ENCODE measurements at places on chromosomes 7 and 10.
A peak's percentile ranks its signal among the peaks of the same experiment; 100 is the strongest.

DNA sequence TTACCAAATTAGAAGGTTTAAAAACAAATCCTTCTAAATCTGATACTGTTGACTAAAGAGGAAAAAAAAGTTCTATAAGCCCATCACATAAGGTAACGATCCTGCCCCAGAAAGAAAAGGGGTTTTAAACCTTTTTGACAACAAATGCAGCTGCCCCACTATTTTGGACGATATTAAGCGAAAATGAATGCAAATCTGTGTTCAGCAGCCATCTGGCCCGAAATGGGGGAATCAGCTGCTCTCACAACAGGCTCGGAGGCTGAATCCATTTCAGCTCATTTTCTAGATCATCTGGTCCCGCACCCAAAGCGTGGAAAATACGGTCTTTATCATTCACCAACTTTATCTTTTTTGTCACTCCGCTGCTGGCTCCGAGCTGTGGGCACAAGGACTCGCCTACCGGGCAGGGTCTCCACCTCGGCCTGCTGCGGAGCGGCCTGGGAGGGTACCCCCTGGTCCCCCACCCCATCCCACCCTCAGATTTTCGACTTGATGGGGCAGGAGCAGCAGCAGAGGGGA, 2.4 kb upstream of the EBF3 start:
- no peak for DNase-seq

DNA sequence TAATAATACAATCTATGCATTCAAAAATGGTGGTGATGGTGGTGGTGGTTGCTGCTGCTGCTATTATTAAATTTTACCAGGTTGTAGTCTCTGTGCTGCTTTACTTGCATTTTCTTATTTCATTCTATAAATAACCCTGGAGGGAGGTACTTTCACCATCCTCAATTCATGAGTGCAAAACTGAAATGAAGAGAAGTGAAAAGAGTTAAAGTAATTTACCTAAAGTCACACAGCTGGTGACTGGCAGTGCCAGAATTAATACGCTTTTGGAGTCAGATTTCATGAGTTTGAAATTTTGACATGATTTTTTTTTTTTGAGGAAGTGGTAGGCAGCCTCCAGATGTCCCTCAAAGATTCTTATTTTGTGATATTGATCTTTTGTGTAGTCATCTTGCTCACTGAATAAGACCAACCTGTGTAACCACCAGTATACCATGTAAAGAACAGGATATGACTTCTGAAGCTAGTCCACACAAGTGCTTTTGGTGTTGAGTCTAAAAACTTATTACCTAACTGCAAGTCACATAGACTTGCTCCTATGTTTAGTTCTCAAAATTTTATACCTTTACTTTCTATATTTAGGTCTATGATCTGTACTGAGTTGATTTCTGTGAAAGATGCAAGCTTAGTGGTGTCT, 218.8 kb downstream of the ZWINT start:
- DNase-seq, result no peak

DNA sequence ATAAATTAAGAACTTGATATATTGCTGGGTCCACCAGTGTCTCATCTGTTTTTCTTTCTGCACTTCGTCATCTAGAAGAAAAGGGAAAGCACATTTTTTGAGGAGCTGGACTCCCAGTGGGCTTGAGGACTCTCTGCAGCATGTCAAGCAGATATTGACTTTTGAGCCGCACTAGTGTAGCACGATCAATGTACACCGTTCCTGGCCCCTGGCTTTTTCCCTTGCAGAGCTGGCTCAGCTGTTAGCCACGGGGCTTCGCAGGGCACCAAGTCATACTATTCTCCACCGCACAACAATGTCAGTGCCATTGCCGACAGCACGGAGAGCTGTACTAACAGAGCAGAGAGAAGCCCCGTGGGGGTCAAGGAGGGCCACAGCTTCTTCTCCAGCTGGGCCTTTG, 235.4 kb upstream of the HABP2 start:
- no peak for DNase-seq

- DNase-seq, result no peak
Observed at GRCh38 chr7:131011432-131011742, 277.4 kb upstream of the KLF14 start.

DNA sequence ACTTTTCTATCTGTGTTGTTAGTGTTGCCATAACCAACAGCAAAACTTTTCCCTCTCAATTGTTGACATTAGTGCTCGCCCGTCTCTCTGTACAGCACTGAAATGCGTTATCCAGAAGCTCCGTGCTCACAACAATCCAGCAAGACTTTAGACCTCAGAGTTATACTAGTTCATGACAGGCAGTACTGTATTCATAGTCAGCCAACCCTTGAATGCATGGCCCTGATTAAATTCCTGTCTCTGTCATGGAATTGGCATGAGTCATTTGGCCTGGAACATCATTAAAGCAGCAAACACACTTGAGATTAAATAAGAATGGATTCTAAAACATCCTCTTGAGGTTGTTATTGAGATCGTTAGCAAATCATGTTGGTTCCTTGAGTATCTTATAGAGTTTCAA, 405.5 kb upstream of the C7orf33 start:
- no peak for DNase-seq

GRCh38 chr7:73363225-73364005, 35.5 kb downstream of the FKBP6 start:
- no peak for DNase-seq

DNA sequence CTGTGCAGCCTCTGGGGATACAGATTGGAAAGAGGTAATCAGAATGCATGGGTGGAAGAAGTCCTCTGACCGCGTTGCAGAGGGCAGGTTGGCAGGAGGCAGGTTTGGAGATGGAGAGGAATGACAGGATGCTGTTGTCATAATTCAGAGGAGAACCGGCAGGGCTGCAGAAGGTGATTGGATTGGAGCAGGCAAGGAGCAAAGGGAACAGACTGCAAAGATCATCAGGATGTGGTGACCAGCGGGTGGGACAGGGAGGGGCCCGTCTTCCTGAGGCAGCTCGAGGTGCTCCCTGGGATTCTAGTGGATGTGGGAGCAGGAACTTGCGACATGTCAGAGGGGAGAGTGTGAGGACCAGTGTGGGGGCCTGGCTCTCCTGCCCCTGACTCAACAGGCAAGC, 78.5 kb upstream of the PPIF start:
- DNase-seq, result no peak

DNA sequence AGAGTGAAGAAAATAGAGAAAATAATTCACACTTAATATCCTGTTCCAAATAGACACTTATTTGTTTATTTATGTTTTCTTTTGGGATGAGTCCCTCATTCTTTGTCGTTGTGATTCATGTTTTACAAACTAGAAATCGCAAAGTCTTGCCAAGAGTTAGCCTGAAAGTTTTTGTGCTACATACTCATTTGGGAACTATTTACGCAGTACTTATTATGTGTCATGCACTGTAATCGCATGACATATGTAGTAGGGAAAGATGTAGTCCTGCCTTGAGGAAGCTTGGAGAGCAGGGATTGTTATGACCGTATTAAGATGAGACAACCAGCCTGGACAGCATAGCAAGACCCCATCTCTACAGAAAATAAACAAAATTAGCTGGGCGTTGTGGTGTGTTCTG, 189.3 kb downstream of the ABCA13 start:
- DNase-seq, result no peak

DNA sequence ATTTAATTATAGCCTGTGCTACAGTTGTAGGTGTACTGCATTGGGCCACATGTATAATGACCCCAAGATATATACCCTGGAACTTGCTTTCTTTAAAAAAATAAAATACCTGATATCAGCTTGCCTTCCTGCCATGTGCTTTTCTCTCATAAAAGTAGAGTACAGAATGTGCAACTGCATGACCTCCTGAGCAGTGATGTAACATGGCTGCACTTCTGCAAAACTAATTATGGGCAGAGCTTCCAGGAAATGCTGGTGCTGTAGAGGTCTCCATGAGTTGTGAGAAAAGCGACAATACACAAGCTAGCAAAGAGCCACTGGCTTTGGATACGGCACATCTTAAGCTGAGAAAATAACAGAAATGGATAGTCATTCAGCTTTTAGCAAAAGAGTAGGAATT, 6.5 kb upstream of the ERLIN1 start:
- DNase-seq, result no peak

DNA sequence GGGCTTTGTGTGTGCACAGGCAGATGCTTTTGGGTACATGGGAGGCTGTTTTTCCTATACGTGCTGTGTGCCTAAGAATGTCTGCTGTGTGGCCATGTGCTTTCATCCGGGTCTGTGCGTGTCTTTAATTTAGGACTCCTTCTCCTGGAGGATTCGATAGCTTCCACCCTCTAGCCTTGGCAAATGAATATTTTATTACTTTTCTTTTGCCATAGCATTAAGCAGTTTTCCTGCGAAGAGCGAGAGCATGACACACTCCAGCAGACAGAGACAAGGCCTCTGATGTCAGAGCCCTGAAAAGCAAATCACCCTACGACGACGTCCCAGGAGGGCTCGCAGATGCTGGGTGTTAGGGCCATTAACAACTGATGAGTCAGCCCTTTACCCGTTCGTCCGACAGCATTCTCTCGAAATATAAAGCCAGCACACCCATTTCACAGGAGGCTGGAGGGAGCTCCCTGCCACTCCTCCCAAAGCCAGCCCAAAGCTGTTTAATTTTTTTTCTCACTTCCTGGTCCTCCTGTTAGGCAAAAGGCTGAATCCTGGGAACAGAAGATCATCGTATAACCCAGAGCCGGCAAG, 311.3 kb upstream of the ZMIZ1 start:
- DNase-seq, result peak; percentile 81

DNA sequence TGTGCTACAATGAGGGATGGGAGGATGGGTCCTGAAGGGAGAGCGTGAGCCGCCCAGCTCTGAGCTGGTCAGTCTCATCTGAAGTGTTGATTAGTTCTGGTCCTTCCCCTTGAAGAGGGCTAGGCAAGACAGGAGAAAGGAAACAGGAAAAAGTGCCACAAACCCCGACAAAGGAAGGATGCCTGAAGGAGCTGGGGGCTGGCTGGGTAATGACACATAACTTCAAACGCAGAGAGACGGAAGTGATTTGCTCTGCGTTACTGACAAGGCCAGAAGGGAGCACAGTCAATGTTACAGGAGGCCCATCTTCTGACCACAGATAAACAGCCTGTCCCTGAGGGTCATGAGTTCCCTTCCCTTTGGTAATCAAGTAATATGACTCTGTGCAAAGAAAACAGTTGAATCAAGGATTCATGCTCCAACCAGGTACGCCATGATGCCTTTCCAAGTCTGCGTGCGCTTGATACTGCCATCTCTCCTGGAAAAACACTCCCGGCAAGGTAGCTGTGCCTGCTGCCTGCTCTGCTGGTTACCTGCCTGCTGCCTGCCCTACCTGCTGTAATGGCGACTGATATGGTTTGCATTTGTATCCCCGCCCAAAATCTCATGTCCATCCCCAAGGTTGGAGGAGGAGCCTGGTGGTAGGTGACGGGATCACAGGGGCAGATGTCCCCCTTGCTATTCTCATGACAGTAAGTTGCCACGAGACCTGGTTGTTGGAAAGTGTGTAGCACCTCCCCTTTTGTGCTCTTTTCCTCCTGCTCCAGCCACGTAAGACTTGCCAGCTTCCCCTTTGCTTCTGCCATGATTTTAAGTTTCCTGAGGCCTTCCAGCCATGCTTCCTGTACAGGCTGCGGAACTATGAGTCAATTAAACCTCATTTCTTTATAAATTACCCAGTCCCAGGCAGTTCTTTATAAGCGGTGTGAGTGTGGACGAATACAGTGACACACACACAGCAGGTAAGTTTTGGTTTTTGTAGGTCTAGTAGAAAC, 57.9 kb downstream of the GRB10 start:
- no peak for DNase-seq

DNA sequence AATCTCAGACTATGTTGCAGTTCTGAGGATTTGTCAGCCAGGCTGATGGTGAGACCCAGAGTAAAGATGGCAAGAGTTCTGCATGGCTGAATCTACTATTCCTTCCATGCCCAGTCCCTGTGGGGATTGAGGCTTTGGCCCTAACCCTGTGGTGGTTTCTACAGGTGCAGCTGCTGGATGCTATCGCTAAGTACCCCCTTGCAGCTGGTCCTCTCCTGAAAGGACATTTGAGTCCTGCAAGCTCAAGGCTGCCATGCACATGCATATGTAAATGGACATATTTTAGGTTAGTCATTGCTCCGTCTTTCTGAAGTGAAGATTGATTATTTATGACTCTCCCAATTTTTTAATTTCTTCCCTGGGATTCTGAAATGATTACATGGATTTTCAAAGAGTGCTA, 1122.2 kb upstream of the CELF2 start:
- no peak for DNase-seq

GRCh38 chr7:116209561-116210070, 723 bp upstream of the TES start:
- no peak for DNase-seq

DNA sequence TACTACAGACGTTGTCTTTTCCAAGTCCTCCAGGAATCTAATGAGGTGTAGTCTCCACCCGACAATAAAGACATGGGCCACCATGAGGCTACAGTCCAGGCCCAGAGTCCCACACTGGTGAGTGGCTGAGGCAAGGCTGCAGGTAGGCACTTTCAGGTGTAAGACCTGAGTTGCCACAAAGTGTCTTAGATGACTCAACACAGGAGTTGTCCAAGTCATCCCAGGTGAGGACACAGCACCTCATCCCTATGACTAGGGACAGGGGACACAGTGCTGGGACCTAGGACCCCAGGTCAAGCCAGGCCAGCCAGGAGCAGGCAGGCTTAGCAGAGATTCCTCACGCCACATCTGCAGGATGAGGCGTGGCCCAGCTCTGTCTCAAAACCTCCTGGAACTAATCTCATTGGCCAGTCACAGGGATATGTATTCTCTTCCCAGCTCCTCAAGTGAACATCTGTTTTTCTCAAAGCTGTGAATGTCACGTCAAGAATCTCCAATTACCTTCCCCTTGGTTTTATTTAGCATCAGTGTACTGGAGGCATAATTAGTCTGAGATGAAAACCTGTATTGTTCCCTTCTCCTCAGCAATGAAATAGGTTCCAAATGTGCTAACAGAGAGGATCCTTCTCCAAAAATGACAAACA, 254.6 kb downstream of the GRID1 start:
- no peak for DNase-seq

DNA sequence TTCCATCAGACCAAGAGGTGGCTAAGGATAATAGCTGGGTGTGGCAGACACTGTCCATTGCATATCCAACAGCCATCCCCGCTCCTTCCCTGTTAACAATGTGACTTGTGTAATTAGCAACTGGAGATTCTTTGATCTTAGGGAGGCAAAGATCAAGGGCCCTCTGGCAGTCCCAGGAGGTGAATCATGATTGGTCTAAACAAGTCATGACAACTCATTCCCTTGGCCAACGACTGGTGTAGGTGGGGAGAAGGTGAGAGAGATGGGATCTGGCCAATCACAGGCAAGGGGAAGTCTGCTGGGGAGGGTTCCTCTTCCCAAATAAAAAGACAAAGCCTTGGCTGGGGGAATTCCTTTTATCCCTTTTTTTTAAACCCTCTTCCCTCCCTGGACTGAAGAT, 46.2 kb upstream of the COMTD1 start:
- DNase-seq, result no peak
